ENCODE measurements at places on chromosomes 1 and 21. TPM values are rescaled to one million over a fixed set of nuclear protein-coding genes. Genes with fewer than 3 reads are reported as not detected.

- no peak for DNase-seq
These were observed 41.5 kb upstream of the SAMD13 start for GRCh38 chr1:84259989-84260388.

DNA sequence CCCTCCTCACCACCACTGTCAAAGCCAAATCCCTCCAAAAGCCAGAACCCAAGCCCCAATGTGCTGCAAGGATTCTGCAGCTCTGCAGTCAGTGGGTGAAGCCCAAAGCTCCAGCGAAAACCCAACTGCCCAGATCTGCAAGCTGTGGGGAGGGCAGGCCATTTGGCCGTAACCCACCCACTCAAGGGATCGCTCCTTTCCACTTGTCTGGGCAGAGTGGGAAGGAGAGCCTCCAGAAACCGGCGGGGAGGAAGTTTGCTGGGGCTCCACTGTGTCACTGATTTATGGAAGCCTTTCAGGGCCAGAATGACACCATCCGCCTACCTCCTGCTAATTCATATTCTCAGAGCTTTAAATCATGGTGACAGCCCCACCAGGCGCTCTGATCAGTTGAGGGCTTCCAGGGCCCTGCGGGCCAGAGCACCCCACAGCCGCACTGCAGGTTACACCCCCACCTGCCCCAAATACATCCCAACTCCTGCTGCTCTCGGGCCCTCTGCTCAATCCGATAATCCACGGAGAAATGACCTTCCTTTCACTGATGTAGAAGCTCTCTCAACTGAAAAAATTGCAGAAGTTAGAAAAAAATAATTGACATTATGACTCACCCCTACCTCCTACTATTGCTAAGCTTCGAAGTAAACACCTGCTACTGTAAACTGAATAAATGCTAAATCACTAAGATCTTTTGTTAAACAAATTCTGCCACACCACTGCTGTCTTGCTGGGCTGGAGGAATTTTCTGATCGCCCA, 40.6 kb upstream of the RAB4A start:
- no peak for DNase-seq

Gene OR14K1
- not detected for total RNA-seq

Gene EXO1
- total RNA-seq = 0.25 TPM

Gene AMY2A
- total RNA-seq = not detected

GRCh38 chr1:156368889-156369684, at the start of gene RHBG:
Gene RHBG, plus strand, starts transcription at chr1:156369211. Its CDS starts 39 bp downstream, at chr1:156369250.
- peak; percentile 70 for DNase-seq

DNA sequence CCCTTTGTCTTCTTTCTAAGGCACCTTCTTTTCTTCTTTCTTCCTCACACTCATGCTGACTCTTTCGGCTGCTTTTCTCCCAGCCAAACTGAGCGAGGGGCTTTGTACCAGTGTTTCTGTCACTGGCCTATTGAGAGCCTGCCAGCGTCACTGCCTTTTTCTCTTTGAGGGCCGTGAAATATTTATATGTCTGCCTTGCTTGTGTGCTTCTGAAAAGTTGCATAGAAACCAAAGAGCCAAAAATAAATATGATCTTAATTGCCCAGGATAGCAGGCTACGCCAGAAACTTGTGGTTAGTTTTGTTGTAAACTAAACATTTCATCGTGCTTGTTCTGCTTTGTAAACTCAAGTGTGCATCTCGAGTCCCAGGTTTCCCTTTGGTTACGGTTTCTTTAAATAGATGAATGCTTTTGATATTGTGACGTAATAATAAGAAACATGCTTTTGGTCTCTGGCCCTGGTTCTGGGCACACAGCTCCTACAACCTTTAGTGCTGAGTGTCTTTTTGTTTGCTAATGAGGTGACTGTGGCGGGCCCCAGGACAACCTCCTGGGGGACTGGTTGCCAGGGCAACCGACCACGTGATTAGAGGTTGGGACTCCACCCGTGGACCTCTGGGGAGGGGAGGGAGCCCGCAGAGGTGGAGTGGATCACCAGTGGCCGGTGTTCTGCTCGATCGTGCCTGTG, 10.8 kb downstream of the SLC37A1 start:
- DNase-seq = no peak

Gene FCRL3
- total RNA-seq = 0.59 TPM

DNA sequence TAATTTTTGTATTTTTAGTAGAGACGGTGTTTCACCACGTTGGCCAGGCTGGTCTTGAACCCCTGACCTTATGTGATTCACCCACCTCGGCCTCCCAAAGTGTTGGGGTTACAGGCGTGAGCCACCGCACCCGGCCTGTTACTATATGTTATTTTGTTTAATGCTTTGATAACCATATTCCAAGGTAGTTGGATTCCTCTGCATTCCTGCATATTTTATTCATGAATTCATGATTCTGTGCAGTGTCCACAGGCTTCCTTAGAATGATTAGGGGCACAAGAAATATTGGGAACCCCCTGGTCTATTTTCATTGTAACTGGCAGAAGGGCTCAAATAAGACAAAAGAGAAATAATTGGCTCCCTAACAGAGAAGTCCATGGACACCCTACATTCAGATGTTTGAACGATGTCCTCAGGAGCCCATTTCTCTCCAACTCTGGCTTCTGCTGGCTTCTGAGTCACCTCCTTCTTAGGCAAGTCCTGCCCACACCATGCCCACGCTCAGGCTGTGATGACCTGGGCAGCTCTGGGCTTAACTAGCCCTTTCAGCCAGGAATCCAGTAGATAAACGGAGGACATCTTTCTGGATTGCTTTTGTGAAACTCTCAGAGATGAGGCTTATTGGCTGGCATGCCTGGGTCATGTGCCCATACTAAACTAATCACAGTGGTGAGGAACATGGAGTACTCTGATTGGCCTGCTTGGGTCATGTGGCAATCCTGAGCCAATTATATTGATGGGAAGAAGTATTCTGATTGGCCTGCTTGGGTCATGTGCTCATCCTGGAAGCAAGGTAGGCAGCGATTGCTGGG, 32.6 kb downstream of the TNFRSF8 start:
- DNase-seq = no peak

GRCh38 chr1:231842441-231842840, 215.9 kb downstream of the DISC1 start:
- no peak for DNase-seq
